ENCODE measurements at places on chromosomes 6 and 20.
A peak's percentile ranks its signal among the peaks of the same experiment; 100 is the strongest.

DNA sequence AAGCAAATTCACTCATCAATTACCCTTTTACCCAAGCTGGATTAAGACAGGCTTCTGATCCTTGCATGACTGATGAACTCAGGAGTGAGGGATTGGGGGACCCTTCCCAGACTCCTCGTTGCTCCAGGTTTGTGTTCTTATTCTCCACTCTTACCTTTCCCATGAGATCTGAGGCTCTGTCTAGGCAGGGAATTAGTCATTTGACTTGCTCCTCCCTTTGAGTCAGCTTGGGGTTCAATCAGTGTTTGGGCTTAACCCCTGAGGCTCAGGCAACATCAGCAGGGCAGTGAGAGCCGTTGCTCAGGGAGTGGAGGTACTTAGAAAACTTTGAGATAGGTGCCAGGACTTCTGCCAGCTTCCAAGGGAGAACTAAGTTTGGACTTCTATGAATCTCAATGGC is 20.7 kb upstream of the TOX2 start:
- H3K36me3 ChIP-seq = no peaks in the 10 kb centered on the region
- no peak overlapping the region for H3K27ac ChIP-seq
- no peaks in the 10 kb centered on the region for H3K4me1 ChIP-seq
- H3K27me3 ChIP-seq = peaks cover 11% of the 10 kb centered on the region
- DNase-seq = no peak
- H3K4me3 ChIP-seq = no peak overlapping the region

- no peak for DNase-seq
- H3K27ac ChIP-seq = no peak overlapping the region
These were observed 2.8 kb downstream of the HLA-G start for GRCh38 chr6:29830409-29830808.

GRCh38 chr6:126907312-126907711 is 211.2 kb upstream of the RSPO3 start:
- no peaks in the 10 kb centered on the region for H3K27me3 ChIP-seq
- no peak overlapping the region for H3K4me3 ChIP-seq
- no peak overlapping the region for H3K27ac ChIP-seq
- no peak for DNase-seq
- H3K4me1 ChIP-seq = no peaks in the 10 kb centered on the region

DNA sequence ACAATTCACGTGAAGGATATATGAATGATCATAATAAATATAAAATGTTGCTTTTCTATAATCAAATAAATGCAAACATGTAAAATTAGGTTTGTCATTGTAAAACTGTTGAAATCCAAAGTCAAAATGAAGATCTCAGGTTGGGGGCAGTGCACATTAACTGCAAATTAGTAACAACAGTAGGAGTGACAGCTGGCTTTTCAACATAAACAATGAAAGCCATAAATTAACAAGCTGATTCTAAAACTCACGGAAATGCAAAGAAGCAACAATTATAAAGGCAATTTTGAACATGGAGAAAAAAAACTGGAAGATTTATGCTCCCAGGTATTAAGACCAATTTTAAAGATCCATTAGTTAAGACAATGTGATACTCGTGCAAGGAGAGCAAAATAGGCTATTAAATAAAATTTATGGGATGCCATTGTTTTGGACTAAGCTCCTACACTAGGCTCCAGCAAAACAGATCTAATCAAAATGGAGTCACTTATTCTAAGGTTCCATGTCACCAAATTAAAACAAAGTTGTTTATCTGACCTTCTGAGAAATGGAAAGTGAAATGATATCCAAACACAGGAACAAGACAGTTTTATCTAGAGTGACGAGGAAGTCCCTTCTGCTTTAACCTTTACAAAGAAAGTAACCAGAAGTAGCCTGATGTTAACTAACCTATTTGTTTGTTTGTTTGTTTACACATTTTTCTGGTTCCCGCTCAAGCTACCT is 770.8 kb downstream of the EPHA7 start:
- no peak overlapping the region for H3K27ac ChIP-seq
- H3K27me3 ChIP-seq = no peaks in the 10 kb centered on the region
- H3K4me3 ChIP-seq = no peak overlapping the region

DNA sequence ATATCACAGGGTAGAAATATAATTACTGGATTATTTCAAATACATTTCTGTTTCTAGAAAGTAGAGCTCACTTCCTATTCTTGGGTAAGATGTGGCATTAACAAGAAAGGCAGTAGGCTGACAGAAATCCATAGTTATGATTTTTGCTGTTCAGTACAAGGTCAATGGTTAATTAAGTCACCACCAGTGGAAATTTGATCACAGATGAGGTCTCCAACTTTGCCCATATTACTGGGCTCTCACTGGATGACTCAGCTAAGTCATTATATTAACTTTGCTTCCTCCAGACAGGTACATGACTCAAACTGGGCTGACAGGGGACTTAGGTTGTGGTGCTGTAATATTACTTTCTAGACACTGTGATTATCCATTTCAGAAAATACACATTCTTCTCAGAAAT is 212.4 kb downstream of the GRIK2 start:
- no peaks in the 10 kb centered on the region for H3K27me3 ChIP-seq
- no peaks in the 10 kb centered on the region for H3K36me3 ChIP-seq
- H3K4me1 ChIP-seq = no peaks in the 10 kb centered on the region
- DNase-seq = no peak

DNA sequence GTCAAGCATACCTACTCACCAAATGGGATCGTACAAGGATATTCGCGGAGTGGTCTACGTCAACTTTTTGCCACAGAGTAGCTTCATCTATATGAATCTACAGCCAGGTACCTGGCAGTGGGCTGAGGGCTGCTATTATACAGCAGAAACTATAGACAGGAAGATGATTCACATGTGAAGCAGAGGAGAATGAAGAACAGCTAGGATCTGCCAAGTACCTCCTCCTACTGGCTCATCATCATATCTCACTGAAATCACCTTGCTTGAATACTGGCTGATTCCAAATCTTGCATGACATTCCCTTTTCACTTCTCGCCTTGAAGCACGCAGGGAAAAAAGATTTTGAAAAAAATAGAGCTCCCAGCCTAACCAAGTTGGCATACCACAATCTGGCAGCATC is 488.7 kb upstream of the NRSN1 start:
- no peaks in the 10 kb centered on the region for H3K27me3 ChIP-seq
- H3K4me1 ChIP-seq = no peaks in the 10 kb centered on the region
- H3K36me3 ChIP-seq = no peaks in the 10 kb centered on the region
- no peak overlapping the region for H3K4me3 ChIP-seq
- no peak for DNase-seq

DNA sequence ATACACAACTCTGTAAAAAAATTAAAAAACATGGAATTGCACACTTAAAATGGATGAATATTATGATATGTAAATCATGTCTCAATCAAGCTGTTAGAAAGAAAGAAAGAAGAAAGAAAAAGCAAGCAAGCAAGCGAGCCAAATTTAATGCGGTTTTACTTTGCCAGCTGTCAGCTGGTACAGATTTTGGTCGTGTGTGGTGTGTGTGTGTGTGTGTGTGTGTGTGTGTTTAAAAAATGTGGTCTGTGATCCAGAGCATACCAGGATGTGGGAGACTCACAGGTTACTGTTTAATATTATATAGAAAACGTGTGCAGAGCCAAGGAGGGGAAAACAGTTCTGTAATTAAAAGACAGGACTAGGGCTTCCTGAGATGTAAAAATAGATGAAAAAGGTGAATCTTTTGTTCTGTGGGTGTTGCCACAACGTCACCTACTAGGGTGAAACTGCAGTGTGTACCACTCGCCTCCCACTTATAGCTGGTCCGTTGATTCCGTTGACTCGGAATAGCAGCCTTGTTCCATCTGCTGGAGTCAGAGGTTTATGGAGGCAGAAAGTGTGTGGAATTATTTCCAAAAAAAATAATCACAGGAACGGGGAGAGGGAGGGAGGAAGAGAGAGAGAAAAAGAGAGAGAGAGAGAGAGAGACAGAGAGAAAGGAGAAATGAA is 197.7 kb downstream of the BCAS1 start:
- H3K27ac ChIP-seq = peak overlapping the region; percentile 95
- no peaks in the 10 kb centered on the region for H3K27me3 ChIP-seq
- peaks cover 20% of the 10 kb centered on the region for H3K36me3 ChIP-seq

DNA sequence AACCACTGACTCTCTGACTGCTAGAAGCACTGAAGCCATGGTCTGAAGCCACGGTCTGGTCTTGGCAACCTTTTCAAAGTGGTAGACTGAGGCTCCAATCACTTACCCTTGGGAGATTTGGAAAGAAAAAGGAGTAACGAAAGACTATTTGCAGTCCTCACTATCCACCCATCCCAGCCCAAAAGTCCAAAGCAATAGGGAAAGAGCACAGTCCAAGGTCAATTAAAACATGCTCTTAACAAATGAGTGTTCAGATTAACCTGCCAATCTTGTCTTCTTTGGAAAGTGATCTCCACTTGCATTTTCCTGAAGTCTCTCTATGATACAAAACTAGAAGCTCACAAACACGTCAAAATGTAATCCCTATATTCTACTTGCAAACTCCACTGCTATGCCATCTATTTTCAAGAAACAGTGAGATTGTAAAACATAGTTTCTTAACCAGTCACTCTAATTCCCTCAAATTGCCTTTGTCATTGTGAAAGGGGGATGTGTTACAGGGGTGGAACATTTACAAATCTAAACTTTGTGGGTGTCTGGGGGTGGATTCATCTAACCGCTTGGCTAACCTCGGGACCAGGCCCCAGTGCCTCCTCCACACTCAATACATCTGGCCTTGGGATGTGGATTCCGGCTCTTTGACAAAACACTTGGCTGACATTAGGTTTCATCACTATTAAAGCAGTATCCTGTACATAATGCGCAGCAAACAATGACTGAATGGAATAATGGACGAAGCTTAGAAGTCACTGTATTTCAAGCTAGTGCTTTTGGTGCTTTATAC is 56.4 kb downstream of the B4GALT5 start:
- no peaks in the 10 kb centered on the region for H3K27me3 ChIP-seq
- no peak overlapping the region for H3K4me3 ChIP-seq
- H3K36me3 ChIP-seq = peaks cover 9% of the 10 kb centered on the region
- peak overlapping the region; percentile 79 for H3K27ac ChIP-seq
- H3K4me1 ChIP-seq = peaks cover 14% of the 10 kb centered on the region
- DNase-seq = no peak

DNA sequence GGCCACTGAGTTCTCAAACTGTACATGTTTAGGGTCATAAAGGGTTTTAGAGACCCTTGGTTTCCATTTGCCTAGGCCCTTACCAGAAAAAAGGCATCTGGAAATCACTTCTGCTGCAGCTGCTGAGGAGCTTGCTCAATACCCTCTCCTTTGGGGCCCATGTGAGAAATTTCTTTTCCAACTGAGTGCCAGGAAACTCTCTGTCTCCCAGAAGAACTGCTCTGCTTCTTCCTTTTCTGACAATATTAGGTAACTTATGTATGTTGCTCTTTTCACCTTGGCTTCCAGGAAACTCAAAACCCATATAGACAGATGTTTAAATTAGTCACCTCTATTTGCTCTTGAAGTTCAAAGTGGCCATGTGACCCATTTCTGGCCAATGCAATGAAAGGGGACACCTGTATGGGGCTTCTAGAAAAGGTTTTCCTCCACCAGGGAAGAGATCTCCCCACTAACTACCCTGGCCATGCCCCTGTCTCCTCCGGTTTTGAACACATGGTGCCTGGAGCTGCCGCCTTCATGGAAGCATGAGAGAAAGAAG is 121.6 kb downstream of the PREX1 start:
- no peak overlapping the region for H3K4me3 ChIP-seq
- no peaks in the 10 kb centered on the region for H3K27me3 ChIP-seq
- peak overlapping the region; percentile 88 for H3K27ac ChIP-seq
- peaks cover 56% of the 10 kb centered on the region for H3K36me3 ChIP-seq
- peaks cover 63% of the 10 kb centered on the region for H3K4me1 ChIP-seq
- DNase-seq = no peak

- DNase-seq = no peak
- H3K4me1 ChIP-seq = no peaks in the 10 kb centered on the region
- no peaks in the 10 kb centered on the region for H3K36me3 ChIP-seq
- no peak overlapping the region for H3K27ac ChIP-seq
- no peak overlapping the region for H3K4me3 ChIP-seq
These were observed 683.6 kb downstream of the BCKDHB start for GRCh38 chr6:80789912-80790570.

DNA sequence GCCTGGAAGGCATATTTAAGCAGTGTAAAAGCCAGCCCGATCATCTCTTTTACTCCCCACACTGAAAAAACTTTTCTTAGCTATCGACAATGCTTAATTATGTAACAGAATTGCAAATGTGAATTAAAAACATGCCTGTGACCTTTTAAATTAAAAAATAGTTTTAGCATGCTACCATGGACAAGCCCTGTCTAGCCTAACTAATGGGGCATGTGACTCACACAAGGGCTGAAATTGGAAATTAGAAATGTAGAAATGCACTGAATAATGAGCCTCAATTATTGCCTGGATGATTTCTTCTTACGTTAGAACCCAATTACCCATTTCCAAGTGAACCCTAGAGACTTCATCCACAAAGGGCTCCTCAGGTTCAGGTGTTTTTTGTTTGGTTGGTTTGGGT is 82.7 kb downstream of the SIM1 start:
- no peak overlapping the region for H3K4me3 ChIP-seq
- no peaks in the 10 kb centered on the region for H3K4me1 ChIP-seq
- no peak for DNase-seq
- no peaks in the 10 kb centered on the region for H3K36me3 ChIP-seq

GRCh38 chr6:73691512-73691911 is 4.5 kb upstream of the CD109 start:
- no peak overlapping the region for H3K4me3 ChIP-seq
- H3K27me3 ChIP-seq = peaks cover 85% of the 10 kb centered on the region
- H3K27ac ChIP-seq = no peak overlapping the region

GRCh38 chr6:167956983-167957492 is 40.4 kb upstream of the KIF25 start:
- no peaks in the 10 kb centered on the region for H3K27me3 ChIP-seq
- H3K4me1 ChIP-seq = no peaks in the 10 kb centered on the region
- H3K36me3 ChIP-seq = peaks cover 6% of the 10 kb centered on the region
- peak overlapping the region; percentile 24 for H3K27ac ChIP-seq

- H3K4me1 ChIP-seq = peaks cover 6% of the 10 kb centered on the region
- peaks cover 4% of the 10 kb centered on the region for H3K36me3 ChIP-seq
- no peak overlapping the region for H3K27ac ChIP-seq
- peaks cover 22% of the 10 kb centered on the region for H3K27me3 ChIP-seq
- peak overlapping the region; percentile 59 for H3K4me3 ChIP-seq
- DNase-seq = no peak
These were observed 698 bp upstream of the LRP11 start for GRCh38 chr6:149864578-149865535.

GRCh38 chr6:102215425-102215824 is 821.9 kb downstream of the GRIK2 start:
- no peak for DNase-seq
- no peaks in the 10 kb centered on the region for H3K27me3 ChIP-seq
- no peak overlapping the region for H3K4me3 ChIP-seq
- H3K36me3 ChIP-seq = no peaks in the 10 kb centered on the region

GRCh38 chr6:148005806-148006205 is 336.8 kb upstream of the SASH1 start:
- no peak overlapping the region for H3K4me3 ChIP-seq
- peaks cover 2% of the 10 kb centered on the region for H3K36me3 ChIP-seq
- H3K27me3 ChIP-seq = no peaks in the 10 kb centered on the region
- no peak overlapping the region for H3K27ac ChIP-seq
